Epithelial cell of alveolus of lung (primary cell): ENCODE measurements at places on chromosomes 2 and 18. TPM values are rescaled to one million over a fixed set of nuclear protein-coding genes. Genes with fewer than 3 reads are reported as not detected.

KIF1A gene
- total RNA-seq: 2.7 TPM in 1 of 2 replicates, not detected in the other

SCN3A gene
- total RNA-seq: under 0.01 TPM in 1 of 2 replicates, not detected in the other

SPTBN1 gene
- 106 and 180 TPM in 2 replicates for total RNA-seq

SLC4A5 gene
- total RNA-seq: under 0.01 and 0.48 TPM in 2 replicates

MALL gene
- total RNA-seq: 1.6 and 6.2 TPM in 2 replicates

EVA1A gene
- total RNA-seq: 4.9 and 50.7 TPM in 2 replicates

DPYSL5 gene
- not detected in 2 replicates for total RNA-seq

TUBA4B gene
- not detected in 2 replicates for total RNA-seq

ALKAL2 gene
- 1.2 TPM in 1 of 2 replicates, not detected in the other for total RNA-seq

SLC9A4 gene
- not detected in 2 replicates for total RNA-seq

CFAP65 gene
- total RNA-seq: not detected in 2 replicates

CYP26B1 gene
- total RNA-seq: 0.08 and 2.2 TPM in 2 replicates

EPG5 gene
- 12.7 and 20.9 TPM in 2 replicates for total RNA-seq

LOXHD1 gene
- not detected in 2 replicates for total RNA-seq

REG3G gene
- not detected in 2 replicates for total RNA-seq

PID1 gene
- 15.1 and 34.7 TPM in 2 replicates for total RNA-seq
